ENCODE measurements at places on chromosomes 5 and 9.

- DNase-seq = no peak
Observed at GRCh38 chr9:14250794-14251153, 63.2 kb downstream of the NFIB start.

DNA sequence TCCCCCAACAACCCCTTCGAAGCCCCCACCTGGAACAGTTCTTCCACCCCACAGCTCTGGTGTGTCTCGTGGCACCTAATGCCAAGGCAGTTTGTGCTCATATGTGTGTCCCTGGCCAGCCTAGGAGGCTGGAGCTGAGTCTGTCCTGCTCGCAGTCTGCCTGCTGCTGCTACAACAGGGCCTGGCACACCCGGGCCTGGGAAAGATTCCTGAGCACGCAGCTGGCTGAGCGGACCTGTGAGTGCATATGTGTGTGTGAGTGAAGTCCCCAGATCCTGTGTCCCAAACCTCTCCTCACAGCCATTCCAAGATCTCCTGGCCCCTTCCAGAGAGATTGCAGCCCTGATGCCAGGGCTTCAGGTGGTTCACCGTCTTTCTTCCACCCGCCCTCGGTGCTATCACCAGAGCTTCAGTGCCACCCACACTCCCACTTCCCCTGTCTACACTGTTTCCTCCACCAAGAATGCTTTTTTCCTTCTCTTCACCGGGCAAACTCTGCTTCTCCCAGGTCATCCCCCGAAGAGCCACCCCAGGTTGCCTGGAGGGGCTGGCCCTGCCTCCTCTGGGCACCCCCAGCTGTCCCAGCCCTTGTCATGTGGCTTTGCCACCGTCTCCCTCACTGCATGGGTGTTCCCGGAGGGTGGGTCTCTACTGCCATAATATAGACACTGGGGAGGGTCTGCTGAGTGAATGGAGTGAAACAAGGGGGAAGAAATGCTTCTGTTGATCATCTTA is 28.4 kb downstream of the LMX1B start:
- DNase-seq = no peak

- DNase-seq = no peak
Observed at GRCh38 chr9:109213285-109214121, 46.5 kb upstream of the FRRS1L start.

DNA sequence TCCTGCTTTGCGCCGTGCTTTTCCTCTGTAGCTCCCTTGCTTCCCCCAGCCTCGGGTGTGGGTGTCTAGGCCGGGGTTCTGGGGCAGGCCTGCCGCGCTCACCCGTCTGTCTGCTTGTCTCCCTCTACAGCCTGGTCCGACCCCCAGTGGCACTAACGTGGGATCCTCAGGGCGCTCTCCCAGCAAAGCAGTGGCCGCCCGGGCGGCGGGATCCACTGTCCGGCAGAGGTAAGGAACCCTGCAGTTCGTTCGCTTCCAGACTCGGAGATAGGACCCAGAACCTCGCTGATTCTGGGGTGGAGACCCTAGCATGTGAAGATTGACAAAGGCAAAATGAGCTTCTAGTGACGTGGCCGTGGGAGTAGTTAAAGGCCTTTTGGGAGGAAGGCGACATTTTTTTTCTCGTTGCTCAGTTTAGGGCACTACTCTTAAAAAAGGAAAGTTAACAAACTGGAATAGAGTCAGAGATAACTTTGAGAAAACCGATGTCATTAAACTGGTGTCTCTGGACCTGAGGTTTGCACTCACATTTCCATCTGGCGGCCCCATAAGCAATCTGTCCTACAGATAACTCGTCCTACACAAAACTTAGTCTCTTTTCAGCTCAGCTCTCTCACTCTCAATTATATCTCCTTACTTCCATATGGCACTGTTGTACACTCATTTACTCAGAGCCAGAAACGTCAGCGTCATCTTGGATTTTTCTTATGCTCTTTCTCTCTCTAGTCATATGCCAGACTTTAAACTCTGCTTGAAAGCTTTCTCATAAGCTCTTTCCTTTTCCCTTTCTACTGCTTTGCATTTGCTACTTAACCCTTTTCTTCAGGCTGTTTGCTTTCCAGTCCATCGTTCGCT is 561 bp downstream of the SEC61B start:
- DNase-seq = no peak

- DNase-seq = no peak
Observed at GRCh38 chr5:15105799-15106393, 234.3 kb upstream of the ANKH start.

- DNase-seq = no peak
Observed at GRCh38 chr5:78361631-78361993, 1.2 kb downstream of the SCAMP1 start.

- no peak for DNase-seq
Observed at GRCh38 chr5:103216137-103216536, 42.4 kb upstream of the MACIR start.

GRCh38 chr5:134063188-134063820 is 51.2 kb upstream of the TCF7 start:
- no peak for DNase-seq

DNA sequence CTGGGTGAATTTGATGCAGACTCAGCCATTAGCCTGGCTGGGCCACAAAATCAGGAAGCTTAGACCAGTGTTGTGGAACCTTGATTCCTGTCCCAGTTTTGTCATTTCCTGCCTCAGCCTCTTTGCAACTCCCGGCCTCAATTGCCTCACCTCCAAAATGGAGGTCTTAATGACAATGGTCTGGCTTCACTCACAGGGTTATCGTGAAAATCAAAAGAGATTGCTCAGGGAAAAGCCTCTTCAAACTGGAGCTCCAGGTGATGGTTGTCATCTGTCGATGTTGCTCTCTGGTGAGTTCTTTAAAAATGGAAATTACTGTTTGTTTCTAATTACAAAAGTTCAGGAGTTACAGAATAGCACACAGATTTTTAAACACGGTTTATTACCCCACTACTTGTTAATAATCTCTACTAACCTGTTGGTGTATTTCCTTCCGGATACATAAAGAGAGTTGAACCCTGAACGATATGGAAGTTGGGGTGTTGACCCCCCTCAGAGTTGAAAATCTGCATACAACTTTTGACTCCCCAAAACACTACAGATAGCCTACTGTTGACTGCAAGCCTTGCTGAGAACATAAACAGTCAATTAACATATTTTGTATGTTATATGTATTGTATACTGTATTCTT is 109.9 kb upstream of the CPEB4 start:
- no peak for DNase-seq

GRCh38 chr5:172588380-172588779 is 52.7 kb upstream of the NEURL1B start:
- DNase-seq = no peak

DNA sequence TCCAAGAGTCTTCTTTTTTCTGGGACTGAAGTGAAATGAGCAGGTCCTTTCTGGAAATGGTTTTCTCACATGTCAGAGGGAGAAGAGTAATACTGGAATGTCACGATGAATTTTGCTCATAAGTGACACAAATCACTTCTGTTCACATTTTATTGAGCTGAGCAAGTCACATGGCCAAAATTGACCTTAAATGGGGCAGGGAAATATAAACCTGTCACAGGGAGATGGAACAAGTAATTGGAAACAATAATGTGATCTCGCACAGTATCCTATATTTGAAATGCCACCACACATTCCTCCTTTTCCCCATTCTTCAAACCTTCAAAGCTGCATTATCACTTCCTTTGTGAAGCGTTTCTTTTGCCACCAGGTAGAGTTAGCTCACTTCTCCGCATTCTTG is 25.2 kb upstream of the LIFR start:
- no peak for DNase-seq

GRCh38 chr9:38089387-38090165 is 20.5 kb upstream of the SHB start:
- DNase-seq = no peak
